ENCODE measurements at places on chromosomes 16 and 17. TPM values are rescaled to one million over a fixed set of nuclear protein-coding genes. Genes with fewer than 3 reads are reported as not detected.

The DCUN1D3 gene
- total RNA-seq = 34.4 TPM

The ALDH3A1 gene
- total RNA-seq = 1.2 TPM

The C17orf100 gene
- 0.63 TPM for total RNA-seq

The NPB gene
- total RNA-seq = 2.4 TPM

The NPIPA7 gene
- 6.4 TPM for total RNA-seq

The OR2C1 gene
- not detected for total RNA-seq

The GSG1L2 gene
- not detected for total RNA-seq

The C16orf90 gene
- total RNA-seq = not detected

The KRT28 gene
- not detected for total RNA-seq

The TOM1L1 gene
- total RNA-seq = 13.1 TPM
